ENCODE measurements at places on chromosomes 4 and X.

GRCh38 chr4:144816668-144817067 is 170.7 kb downstream of the HHIP start:
- DNase-seq: no peak

- no peak for DNase-seq
Measured at GRCh38 chrX:140817943-140818342, 108.4 kb downstream of the LINC00632 start.

DNA sequence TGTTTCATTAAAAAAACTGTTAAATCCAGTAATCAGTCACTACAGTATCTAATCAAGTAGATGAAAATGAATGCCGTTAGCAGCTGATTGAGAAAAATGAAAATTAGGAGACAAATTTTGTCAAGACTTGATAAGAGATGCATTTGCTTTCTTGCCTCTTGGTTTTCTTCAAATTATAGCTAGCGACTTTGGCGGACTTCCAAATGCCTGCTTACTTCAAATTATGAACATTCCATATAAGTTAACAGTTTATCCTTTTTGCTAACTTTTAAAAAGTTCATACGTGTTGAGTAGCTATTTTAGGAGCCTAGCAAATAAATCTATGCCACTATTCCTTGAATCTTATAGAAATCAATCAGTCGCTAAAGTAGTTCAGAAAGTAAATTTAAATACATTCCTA is 58.8 kb downstream of the PPP4R3C start:
- DNase-seq: no peak

GRCh38 chr4:70844180-70844579 is 4.5 kb upstream of the GRSF1 start:
- no peak for DNase-seq
